Stimulated activated naive B cell treated with anti-CD40 and anti-IgM and Interleukin-4, amounts not matched to agents 10 μg/mL and 1 μg/mL and 100 μg/mL, for 72 hours (primary cell): ENCODE measurements at places on chromosomes 6 and 20.
A peak's percentile ranks its signal among the peaks of the same experiment; 100 is the strongest.

GRCh38 chr6:26220145-26220970 lies 133.1 kb downstream of the HFE start:
- DNase-seq, result no peak

GRCh38 chr6:150406948-150407347 lies 38.1 kb downstream of the IYD start:
- no peak for DNase-seq

DNA sequence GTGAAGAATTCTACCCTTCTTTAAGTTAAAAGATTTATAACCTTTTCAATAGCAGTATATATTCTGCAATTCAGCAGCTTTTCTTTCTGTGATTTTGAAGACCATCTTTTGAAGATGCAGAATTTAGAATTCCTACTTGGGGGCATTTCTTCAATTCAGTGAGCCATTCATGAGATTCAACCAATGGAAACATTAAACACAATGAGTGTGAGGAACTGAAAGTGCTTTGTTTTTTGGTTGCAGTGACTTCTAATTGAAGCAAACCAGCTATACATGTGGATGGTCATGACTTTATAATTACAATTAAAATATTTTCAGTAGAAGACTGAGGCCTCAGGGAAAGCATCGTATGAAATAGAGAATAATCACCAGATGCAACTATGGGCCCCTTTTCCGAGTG lies 108.3 kb downstream of the CARMIL1 start:
- no peak for DNase-seq

DNA sequence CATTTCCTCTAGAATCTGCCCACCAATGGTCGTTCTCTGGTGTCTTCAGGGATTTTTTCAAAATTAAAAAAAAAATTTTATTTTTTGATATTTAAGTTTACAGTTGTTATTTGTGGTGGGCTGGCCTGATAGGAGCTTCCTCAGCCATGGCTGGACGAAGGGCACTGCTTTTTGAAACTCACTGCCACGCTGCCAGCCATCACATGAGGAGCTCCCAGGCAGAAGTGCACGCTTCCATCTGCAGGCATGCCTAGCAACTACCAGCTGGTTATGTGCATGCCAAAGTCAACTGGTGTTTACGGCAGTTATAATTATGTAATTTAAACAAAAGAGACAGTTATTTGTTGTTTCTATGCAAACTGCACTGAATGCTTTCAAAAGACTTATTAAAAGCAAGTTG lies 105.1 kb downstream of the IRF4 start:
- no peak for DNase-seq

DNA sequence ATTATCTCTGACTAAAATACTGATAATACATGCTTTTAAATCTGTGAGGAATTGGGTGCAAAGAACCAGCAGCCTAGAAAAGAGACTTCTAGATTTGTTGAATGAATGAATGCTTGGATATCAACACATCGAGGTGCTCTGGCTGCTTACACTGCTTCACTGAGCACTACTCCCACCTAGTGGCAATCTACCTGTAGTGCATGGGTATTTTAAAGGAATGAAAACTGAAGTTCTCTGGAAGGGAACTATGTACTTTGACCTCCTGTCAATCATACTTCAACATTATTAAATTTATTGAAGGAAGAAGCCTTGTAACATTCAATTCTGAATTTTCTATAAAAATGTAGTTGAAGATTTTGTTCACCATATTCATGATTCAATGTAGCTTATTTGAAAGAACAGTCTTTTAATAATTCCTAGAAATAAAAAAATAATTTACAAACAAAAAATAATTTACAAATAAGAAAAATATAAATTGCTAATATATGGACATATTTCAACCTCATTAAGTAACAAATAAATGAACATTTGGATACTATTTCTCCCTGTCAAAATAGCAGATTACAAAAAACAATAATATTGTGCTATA lies 111.2 kb upstream of the MMS22L start:
- peak; percentile 4 for DNase-seq

DNA sequence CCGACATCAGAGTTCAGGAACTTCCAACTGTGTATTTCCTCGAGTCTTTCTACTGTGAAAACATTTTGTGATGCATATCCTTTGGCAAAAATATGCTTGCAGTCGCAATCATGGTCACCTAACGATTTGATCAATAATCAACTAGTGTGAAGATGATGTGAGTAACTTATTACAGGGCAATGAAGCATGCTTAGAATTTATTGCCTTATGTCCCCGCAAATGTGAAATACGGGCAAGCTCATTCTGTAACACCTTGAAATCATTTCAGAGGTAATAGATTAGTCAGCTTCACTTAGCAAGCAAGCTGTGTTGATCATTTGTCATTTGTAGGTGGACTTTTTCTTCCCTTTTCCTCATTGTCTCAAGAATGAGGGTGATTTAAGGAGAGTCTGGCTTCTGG lies 67.9 kb upstream of the DOK5 start:
- no peak for DNase-seq

DNA sequence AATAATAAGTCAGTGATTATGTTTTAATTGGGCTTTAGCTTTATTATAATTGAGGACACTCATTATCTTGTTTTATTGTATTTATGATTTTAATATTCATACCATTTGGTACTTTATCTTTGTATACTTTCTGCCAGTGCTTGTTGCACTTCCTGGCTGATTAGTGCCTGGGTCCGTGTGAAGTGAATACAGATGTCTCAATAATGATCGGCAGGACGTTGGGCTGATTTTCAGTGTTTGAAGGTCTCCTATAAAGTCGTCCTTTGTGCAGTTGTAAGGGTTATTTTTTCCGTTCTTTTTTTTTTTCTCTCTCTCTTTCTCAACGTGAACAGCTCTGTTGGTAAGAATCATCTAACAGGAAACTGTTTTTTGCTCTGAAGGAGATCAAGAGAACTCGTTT lies 450.0 kb upstream of the POU3F2 start:
- DNase-seq, result no peak

- DNase-seq, result no peak
Measured at GRCh38 chr6:1700278-1700967, 90.7 kb downstream of the FOXC1 start.

DNA sequence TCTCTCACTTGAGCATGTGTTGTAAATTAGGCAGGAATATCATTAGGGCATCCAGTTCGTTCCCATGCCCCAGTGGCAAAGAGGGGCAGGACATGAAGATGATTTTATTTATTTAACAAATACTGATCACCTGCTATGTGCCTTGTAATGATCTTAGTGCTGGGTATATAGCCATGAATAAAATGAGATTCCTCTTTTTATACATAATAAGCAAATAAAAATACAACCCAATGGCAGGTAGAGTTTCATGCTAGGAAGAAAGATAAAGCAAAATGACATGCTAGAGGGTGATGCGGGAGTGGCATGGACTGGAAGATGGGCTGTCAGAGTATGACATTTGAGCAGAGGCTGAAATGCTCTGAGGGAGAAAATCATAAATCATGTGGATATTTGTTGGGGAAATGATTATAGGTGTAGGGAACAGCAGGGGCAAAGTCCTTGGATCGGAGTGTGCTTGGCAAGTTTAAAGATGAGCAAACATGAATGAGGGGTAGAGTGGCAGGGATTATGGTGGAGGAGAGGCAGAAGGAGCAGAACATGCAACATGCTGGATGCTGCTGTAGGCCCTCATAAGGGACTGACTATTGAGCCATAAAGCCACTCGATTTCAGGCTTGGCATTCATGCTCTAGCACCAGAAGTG lies 342.1 kb downstream of the PLCB1 start:
- DNase-seq, result no peak

DNA sequence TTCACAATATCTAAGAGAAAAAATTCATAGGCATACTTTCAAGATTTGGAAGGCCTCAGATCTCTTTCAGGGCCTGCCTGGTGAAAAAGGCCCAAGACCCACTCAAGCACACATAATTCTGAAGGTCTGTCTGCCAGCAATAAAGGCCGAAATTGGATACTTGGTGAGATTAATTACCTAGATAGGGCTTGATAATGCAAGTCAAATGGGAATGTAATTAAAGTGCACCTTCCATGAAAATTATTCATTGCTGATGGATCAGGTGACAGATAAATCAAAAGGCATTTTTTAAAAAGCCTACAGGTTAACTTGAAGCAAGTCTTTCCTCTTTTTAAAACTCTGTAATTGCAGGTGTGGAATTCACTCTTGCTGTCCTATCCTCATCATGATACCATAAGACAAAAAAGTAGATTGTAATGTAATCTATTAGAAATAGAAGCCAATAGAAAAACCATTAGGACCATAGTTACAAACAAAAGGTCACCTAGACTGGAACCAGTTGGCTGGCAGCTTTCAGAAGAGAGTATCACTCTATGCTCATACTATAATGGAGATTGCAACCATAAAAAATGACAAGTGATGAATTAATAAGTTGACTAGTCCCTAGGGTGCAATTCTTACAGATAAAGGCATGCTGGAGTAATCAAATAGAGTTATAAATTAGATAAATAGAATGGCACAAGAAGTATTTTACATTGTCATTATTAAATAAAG lies 77.3 kb downstream of the EPHA7 start:
- no peak for DNase-seq

DNA sequence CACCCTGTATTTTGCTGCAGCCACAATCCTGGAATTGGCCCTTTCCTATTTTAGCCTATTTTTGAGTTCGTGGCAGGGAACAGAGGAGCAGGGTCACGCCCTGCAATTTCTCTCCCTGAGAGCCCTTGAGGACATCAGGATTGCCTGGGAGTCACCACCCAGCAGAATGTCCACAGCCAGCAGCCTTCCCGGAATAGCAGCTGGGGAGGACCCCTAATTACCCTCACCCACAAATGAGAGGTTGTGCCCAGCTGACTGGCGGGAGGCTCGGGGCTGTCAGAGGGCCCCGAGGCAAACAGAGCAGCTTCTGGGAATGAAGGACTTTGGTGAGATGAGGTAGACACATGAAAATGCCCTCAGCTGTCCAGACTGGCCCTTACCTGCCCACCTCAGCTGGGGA lies 165.1 kb downstream of the PREX1 start:
- DNase-seq, result no peak

- DNase-seq, result no peak
Measured at GRCh38 chr6:119476554-119476953, 127.0 kb upstream of the MAN1A1 start.

DNA sequence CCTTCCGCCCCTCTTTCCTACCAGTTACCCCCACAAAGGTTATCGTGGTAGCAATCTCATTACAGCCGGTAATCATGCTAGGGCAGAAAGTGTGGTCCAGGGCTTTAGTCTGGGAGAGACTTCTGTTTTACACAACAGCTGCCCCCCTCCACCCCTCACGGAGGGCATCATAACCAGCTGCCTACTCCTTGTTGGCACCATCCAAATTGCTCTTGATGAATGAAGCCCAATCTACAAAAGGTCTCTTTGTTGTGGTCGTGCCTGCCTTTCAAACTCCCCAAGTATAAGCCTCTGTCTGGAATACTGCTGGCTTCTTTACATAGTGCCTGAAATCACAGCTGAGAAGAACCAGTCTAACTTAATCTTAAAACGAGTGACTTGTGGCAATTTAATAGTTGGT lies 157.9 kb downstream of the INSM1 start:
- DNase-seq, result no peak

GRCh38 chr6:24125980-24126379 lies at the start of gene NRSN1:
Gene NRSN1, plus strand, starts transcription at chr6:24126215. Its CDS starts 8,113 bp downstream, at chr6:24134328.
- DNase-seq, result no peak

GRCh38 chr6:42314571-42315258 lies 97.1 kb upstream of the MRPS10 start:
- DNase-seq, result no peak

DNA sequence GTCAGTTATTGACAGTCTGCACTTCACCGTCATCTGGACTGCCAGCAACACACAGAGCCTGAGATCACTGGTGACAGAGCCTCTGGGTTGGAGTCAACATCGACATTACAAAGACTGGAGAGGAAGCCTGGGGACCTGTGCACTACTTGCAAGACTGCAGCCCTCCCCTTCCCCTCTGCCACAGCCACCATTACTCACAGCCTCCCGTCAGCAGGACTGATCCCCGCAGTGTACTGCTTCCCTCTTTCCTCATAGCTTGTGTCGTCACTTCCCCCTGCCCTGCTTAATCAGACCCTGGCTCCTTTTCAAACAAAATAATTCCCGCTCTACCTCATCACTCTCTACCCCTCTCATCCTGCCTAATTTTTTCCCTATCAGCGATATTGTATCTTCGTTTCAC lies 235.5 kb upstream of the KCNQ5 start:
- DNase-seq, result no peak

DNA sequence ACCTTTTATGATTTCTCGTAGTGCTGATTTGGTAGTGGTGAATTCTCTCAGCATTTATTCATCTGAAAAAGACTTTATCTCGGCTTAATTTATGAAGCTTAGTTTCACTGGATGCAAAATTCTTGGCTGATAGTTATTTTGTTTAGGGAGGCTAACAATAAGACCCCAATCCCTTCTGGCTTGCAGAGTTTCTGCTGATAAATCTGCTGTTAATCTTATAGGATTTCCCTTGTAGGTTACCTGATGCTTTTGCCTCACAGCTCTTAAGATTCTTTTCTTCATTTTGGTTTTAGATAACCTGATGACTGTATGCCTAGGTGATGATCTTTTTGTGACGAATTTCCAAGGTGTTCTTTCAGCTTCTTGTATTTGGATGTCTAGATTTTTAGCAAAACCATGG lies 388.7 kb downstream of the UTRN start:
- DNase-seq, result no peak

GRCh38 chr20:34175079-34175478 lies 63.0 kb upstream of the EIF2S2 start:
- DNase-seq, result no peak

- DNase-seq, result no peak
Measured at GRCh38 chr6:40803897-40804702, 216.9 kb upstream of the LRFN2 start.

GRCh38 chr6:14759976-14760672 lies 485.7 kb upstream of the JARID2 start:
- no peak for DNase-seq

DNA sequence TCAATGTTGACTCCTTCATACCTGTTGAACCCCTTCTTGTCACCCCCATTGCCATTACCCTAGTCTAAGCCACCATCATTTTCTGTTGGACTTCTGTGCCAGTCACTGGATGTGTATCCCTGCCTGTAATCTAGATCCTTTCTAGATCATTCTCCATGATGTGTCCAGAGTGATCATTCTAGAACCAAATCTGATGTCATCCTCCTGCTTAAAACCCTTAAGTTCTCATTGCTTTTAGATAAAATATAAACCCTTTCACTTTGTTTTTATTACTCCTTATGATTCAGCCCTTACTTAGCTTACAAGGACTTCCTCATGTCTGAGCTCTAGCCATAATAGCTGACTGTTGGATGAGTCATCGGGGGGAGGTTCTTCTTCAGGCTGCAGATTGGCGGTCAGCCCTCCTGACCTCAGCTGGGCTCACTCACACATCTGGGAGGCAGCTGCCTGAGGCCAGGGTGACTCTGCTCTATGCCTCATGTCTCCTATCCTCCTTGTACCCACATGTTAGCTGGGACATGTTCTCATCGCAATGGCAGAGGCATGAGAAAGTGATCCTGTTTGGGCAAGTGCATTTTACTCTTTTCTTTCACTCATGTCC lies 287.6 kb downstream of the ESR1 start:
- DNase-seq, result no peak

DNA sequence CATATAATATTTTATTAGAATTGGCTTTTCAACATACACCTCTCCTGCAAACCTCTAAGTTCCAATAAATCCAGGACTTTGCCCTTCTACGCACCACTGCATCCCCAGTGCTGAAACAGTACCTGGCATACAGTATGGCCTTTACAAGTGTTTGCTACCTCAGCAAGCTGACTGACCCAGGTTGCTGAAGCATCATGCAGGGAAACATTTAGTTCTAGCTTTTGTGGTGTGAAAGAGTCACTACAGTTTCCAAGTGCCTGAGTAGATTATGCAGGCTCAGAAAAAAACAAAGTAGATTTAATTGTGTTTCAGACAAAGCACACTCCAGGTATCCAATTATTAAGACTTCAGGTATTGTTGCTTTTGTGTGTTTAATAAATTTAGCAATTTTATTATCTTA lies 614.2 kb upstream of the NRSN1 start:
- DNase-seq, result no peak
